ENCODE measurements at places on chromosomes 7 and 10.

GRCh38 chr7:108004220-108005142 lies 1.5 kb upstream of the LAMB1 start:
- no peak for DNase-seq

DNA sequence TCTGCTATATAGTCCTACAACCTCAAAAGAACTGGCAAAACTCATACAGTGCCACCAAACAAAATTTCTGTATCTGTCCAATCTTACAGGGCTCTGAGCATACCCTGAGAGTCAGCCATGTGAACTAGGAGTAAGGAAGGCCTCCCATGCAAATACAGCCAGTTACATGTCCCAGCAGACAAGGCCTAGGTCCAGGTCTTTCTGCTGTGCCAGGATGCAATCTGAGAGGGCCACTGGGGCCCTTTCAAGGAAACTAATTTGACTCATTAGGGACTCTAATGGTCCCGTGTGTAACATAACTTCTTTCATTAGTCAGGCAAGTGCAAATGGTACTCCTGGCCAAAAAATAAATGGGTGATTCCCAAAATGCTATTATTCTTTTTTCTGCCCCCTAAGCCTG lies 17.9 kb upstream of the HIBADH start:
- no peak for DNase-seq

DNA sequence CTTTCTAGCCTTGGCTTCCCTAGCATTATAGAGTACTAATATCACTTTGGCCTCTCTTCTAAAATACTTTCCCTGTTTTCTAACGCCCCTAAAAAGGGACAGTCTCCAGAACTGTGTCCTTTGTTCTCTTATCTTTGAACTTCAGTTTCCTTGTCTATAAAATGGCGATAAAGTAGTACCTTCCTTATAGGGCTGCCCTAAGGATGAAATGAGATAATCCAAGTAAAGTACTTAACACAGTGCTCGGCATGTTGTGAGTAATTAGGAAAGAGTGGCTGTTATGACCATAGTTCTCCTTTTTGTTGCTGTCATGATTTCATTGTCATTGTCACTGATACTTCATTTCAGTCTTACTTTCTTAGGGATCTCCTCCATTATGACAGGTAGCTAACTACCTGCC lies 114.7 kb downstream of the EXOC4 start:
- DNase-seq, result no peak

GRCh38 chr7:12957487-12957886 lies 270.1 kb downstream of the ARL4A start:
- no peak for DNase-seq

DNA sequence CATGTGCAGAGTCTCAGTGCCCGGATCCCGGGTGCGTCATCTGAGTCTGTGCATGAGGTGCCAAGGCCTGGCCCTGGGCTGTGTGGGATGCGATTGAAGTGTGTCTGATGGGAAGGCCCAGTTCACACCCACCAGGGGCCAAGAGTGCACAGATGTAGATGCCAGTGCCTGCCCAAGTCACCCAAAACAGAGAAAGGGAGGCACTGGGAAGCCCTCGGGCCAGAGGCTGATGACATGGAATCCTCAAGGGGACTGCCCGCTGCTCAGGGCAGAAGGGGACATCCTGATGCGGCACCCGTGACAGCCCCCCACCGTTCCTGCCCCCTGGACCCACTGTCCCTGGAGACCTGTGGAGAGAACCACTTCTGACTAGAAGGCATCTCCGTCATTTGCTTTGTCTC lies 72.2 kb upstream of the ZNF479 start:
- no peak for DNase-seq

DNA sequence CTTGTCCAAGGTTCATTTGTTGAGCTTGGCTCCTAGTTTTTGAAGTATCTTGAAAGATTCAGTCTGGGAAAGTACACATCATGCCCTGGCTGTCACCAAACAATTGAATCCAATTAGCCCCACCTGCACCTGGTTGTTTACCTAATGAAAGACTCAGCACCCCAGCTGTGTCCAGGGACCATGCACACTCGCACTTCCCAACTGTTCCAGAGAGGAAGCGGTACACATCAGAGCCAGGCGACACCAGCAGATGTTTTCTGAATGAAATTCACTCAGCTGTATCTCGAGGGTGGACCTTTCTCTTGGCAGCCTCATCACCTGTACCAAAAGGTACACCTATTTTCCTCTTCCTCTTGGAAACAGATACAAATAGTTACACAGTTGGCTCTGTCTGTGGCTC lies 216.4 kb upstream of the LRGUK start:
- no peak for DNase-seq

DNA sequence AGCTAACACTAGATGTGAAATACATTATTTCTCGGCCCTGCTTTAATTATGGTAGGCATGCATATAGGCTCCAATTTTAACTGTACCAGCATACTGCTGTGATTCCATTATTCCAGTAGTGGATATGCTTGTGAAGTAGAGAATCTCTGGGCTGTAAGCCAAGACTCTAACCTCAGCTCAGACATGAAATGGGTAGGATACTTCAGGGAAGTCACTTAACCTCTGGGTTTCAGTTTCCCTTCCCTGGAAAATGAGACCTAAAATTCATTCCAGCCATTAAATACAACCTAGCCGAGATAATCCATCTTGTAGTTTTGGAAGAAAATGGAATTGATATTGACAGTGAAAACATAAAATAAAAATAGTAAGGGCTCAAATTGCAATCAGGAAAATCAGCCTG lies 59.6 kb upstream of the TRIL start:
- no peak for DNase-seq

DNA sequence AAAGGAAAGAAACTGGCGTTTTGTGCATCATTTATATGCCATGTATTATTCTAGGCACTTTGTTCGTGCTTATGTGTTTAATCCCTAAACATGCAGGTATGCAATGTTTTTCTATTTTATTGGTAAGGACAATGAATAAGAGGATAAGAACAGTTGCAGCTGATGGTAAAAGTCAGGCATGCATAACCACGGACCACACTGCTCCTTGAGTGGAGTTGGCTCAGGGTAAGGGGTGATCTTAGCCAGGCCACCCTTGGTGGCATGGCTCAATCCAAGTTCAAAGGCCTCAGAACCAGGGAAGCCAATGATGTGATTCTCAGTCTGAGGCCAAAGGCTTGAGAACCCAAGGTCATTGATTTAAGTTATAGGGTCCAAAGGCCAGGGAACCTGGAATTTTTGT lies 1068.1 kb downstream of the NRG3 start:
- no peak for DNase-seq

DNA sequence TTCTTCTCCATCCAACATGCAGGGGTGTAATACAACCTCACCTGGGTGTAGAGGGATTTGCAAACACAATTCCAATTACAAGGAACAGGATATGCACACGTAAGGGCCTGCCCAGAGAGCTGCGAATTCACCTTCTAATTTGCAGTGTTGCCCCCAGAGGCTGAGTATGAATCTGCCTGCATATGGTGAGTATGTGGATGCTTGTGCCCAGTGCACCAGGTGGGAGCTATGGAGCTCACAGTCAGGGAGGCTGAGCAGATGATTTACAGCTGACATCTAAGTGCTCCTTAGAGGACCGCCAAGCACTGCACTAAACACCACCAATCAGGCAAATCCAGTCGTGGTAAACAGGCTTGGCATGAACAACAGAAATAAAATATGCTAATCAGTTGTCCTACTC lies 132.0 kb downstream of the RELN start:
- no peak for DNase-seq

GRCh38 chr7:132756484-132756990 lies 180.3 kb upstream of the PLXNA4 start:
- no peak for DNase-seq

GRCh38 chr10:97543025-97543546 lies 29.5 kb upstream of the ANKRD2 start:
- peak; percentile 95 for DNase-seq

GRCh38 chr7:49099587-49100326 lies 175.4 kb downstream of the CDC14C start:
- peak; percentile 1 for DNase-seq

DNA sequence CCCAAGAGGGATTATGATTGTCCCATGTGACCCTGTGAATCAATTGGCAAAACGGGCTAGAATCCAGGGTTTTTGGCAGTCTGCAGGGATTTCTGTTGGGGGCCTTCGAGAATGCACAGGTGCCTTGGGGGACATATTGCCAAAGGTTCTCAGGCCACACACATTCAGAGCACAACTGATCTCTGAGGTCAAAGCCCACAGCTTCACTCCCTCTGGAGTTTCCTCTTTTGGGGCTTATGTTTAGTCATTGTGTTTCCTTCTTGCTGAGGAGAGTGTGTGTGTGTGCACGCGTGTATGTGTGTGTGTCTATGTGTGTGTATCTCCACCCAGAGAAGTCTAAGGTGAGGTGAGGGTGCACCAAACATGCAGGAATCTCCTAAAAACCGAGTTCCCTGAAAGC lies 8.8 kb downstream of the PPIF start:
- no peak for DNase-seq

GRCh38 chr7:132750096-132750495 lies 173.8 kb upstream of the PLXNA4 start:
- no peak for DNase-seq

DNA sequence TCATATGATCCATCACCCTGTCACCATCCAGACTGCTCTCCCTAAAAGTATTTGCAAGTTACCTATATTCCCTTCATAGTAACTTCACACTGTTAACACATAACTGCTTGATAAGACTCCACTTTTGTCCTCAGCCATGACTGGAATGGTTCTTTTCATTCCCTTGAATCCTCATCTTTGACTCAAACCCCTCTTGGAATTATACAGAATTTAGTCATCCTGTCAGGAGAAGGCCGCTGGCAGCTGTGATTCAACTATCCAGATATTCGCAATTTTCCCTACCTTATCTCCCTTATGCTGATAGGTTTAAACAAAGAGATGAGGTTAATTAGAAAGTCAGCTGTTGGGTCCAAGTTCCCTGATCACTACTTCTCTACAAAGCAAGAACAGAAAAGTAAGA lies 143.0 kb upstream of the HPS1 start:
- no peak for DNase-seq

DNA sequence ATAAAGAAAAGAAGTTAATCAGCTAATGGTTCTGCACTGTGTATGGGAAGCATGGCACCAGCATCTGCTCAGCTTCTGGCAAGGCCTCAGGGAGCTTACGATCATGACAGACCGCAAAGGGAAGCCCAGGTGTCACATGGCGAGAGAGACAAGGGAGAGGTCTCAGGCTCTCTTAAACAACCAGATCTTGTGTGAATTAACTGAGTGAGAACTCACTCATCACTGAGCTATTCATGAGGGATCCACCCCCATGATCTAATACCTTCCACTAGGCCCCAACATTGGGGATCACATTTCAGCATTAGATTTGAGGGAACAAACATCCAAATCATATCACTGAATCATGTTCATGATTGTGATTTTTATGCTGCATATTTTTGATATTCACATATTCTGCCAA lies 5.8 kb downstream of the USP54 start:
- peak; percentile 67 for DNase-seq

DNA sequence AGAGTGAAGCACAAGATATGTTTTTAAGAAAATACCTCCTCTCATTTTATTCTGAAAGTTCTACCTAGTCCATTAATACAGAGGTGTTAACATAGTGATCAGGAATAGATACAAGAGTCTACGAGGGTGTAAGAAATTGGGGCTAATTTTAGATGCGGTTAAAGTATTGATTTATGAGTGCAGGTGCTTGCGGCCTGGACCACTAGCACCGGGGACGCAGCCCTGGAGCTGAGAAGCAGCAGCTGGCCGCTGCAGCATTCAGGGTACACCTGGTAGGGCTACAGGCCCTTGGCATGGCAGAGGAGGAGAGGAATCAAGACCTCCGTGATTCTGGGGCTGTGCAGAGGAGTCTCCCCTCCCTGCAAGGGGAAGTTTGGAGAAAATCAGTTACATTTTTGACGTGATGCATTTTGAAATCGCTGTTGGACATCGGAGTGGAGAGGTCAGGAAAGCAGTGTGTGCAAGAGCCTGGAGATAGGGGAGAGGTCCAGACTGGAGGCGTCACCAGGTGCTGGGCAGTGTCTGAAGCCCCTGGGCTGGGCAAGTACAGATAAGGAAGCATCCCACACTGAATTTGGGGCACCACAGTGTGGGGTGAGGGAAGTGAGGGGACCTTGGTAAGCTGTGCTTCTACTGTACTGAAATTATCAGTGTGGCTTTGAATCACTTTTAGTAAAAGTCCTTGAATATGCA lies 112.3 kb downstream of the VWC2 start:
- no peak for DNase-seq

- no peak for DNase-seq
Measured at GRCh38 chr7:836429-836828, 4.2 kb downstream of the SUN1 start.

GRCh38 chr7:70700055-70700940 lies 431.6 kb upstream of the GALNT17 start:
- DNase-seq, result no peak

GRCh38 chr10:76717141-76717540 lies 920.5 kb downstream of the KCNMA1 start:
- DNase-seq, result peak; percentile 94

GRCh38 chr10:130770018-130770630 lies 541.4 kb downstream of the TCERG1L start:
- no peak for DNase-seq

DNA sequence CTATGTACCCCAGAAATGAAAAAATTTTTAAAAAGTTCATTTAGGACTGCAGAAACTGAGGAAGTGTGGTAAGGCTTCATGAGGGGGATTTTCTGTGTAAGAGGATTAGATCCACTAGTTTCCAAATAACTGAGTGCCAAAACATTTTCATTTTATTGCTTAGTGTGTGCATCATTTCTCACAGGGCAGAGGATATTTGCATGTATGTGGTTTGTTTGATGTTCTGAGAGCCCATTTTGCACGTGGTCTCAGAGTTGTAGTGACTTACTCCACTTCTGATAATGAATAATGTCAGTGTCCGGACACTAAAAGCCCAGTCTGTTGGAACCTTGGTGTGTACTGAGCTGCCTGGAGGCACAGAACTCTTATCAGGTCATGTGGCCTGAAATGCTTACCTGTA lies 299.9 kb downstream of the AUTS2 start:
- DNase-seq, result no peak

DNA sequence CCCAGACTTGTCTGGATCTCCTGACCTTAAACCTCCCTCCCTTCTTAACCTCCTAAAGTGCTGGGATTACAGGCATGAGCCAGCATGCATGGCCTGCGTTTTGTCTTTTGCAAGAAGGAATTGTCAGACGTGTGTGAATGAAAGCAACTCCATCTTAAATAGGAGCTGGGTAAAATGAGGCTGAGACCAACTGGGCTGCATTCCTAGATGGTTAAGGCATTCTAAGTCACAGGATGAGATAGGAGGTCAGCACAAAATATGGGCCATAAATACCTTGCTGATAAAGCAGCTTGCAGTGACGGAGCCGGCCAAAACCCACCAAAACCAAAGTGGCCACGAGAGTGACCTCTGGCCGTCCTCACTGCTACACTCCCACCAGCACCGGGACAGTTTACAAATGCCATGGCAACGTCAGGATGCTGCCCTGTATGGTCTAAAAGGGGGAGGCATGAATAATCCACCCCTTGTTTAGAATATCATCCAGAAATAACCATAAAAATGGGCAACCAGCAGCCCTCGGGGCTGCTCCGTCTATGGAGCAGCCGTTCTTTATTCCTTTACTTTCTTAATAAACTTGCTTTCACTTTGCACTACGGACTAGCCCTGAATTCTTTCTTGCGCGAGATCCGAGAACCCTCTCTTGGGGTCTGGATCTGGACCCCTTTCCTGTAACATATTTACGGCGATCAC lies 41.2 kb upstream of the SDK1 start:
- no peak for DNase-seq
